ENCODE measurements at places on chromosomes 2 and 18.

DNA sequence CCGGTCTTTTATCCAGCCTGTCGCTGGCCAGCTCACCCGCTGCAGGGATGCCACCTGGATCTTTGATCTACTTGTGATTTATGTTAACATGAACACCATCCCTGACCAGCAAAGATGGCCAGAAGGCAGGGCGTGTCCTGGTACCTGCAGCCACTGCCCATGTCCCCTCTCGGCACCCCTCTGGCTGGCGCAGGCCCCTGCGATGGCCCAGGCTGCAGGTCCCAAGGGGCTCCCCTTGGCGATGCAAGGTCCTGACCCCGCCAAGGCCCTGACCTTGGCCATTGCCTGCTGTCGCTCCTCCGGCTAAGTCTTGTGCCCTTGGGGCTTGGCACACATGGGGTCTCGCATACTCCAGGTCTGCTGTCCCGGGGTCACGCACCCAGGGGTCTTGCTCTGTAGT is 214.9 kb downstream of the TWIST2 start:
- DNase-seq: no peak

- DNase-seq: no peak
These were observed 146.0 kb upstream of the SOX11 start for GRCh38 chr2:5546181-5546580.

GRCh38 chr18:9771977-9772660 is 64.0 kb downstream of the RAB31 start:
- peak; percentile 87 for DNase-seq

DNA sequence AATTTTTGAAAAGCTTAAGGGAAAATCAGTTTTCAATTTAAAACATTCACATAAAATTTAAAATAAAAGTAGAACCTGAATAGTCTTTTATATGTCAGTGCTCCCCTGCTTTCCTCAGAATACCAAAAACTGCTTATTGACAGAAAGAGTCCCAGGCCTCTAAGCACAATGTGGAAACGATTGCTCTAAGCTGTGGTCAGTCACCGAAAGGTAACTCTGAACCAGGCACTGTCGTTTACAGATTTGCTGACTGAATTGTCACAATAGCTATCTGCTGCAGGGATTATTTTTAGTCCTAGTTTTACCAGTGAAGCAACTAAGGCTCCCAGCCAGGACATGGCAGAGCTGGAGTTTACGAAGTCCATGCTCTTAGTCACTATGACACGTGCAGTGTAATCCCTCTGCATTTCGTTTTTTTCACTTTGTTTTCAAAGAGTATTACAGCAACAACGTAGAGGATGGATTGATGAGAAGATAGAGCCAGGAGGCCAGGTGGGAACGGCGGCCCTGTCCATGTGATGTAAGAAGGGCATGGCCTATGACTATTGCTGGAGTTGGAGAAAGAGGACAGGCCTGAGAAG is 28.1 kb upstream of the TMEM247 start:
- no peak for DNase-seq

Data from suppressor macrophage treated with lipopolysaccharide for 1 hour (primary cell).